Osteocyte (in vitro differentiated cells): ENCODE measurements at places on chromosomes 7 and 10. TPM values are rescaled to one million over a fixed set of nuclear protein-coding genes. Genes with fewer than 3 reads are reported as not detected.

GRCh38 chr10:125866421-125867029, 14.6 kb downstream of the DHX32 start:
- DNase-seq = no peak

Gene WASHC2A
- 58.2 and 69.6 TPM in 2 replicates for total RNA-seq

DNA sequence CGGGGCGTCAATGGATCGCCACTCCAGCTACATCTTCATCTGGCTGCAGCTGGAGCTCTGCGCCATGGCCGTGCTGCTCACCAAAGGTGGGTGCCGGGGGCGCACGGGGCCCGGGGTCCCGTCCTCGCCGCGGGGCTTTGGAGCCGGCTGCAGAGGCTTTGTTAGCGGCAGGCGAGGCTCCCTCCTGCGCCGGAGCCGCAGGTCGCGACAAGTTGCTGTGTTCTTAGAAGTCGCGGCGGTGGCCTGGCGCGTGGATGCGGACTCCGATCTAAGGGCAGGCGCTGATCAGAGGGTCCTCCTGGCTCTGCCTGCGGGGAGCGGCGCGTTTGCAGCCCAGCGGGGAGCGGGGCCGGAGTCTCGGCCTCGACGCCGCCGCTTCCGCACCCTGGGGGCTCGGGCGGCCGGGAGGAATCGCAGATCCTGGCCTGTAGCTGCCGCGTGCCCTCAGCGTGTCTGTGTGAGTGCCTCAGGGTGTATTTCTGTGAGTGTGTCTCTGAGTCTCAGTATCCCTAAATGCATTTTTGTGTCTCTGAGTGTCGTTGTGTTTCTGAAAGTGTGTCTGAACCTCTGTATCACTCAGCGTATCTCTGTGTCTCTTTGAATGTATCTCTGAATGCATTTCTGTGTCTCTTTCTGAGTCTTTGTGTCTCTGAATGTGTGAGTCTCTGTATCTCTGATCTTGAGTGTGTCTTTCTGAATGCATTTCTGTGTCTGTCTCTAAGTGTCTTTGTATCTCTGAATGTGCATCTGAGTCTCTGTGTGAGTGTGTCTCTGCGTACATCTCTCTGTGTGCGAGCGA, 766 bp downstream of the BAMBI start:
- DNase-seq = peak; percentile 86

- no peak for DNase-seq
Observed at GRCh38 chr10:82721831-82722230, 846.8 kb downstream of the NRG3 start.

- no peak for DNase-seq
Observed at GRCh38 chr7:1040790-1041189, 3.6 kb upstream of the GPR146 start.
